ENCODE measurements at places on chromosomes 1 and 21.

DNA sequence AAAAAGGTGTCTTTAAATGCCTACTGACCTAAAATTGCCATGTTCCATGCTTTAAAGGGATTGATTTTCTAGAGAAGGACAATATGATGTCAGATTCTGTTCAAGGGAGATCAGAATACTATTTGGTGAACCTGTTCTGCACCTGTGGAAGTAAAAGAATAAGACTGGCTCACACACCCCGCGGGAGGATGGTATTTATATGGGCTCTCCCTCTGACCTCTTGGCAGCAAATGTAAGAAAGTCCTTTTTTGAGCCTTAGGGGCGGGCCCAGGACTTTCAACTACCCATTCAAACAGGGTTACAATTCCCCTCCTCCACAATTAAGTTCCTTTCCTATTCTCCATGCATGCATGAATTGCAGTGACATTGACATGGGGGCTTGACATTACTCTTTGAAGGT lies 42.1 kb downstream of the WASF2 start:
- no peak for DNase-seq

- peak; percentile 93 for DNase-seq
Measured at GRCh38 chr1:153985941-153986761, at the start of gene RAB13. Gene RAB13 (minus strand): TSS chr1:153986339. CDS start chr1:153986236, 103 bp downstream.

- DNase-seq = no peak
Measured at GRCh38 chr1:187042538-187042937, 213.8 kb downstream of the PLA2G4A start.

- peak; percentile 14 for DNase-seq
Measured at GRCh38 chr1:150173141-150173585, 23.4 kb downstream of the PLEKHO1 start.

- no peak for DNase-seq
Measured at GRCh38 chr1:188762166-188762743, 1715.4 kb downstream of the BRINP3 start.

DNA sequence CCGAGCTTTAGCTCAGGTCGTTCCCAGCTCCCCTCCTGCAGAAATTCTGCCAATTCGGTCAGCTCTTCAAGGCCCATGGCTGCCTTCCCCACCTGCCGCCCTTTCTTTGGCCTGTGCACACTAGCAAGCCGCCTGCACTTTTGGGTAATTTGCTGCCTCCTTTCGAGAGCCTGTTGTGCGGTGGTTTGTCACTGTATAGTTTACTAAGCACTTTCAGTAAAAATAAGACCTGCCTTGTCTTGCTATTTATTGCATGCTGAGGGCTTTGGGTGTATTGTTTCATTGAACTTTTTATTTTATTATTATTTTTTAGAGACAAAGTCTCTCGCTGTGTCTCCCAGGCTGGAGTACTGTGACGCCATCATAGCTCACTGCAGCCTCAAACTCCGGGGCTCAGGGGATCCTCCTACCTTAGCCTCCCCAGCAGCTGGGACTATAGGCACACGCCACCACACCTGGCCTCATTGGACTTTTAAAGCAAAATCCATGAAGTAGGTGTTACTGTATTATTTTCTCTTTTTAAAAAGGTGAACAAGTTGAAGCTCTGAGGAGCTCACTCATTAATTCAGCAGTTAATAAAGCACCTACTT lies 1.1 kb upstream of the FABP3 start:
- no peak for DNase-seq

- DNase-seq = peak; percentile 16
Measured at GRCh38 chr1:234745844-234746797, 136.1 kb upstream of the IRF2BP2 start.

- no peak for DNase-seq
Measured at GRCh38 chr1:16321176-16321867, 31.0 kb downstream of the FBXO42 start.

- no peak for DNase-seq
Measured at GRCh38 chr1:65658122-65658521, 134.6 kb upstream of the PDE4B start.

- DNase-seq = no peak
Measured at GRCh38 chr1:226908913-226909312, 31.2 kb upstream of the COQ8A start.

GRCh38 chr1:93437976-93438605 lies 9.8 kb upstream of the FNBP1L start:
- DNase-seq = peak; percentile 55

DNA sequence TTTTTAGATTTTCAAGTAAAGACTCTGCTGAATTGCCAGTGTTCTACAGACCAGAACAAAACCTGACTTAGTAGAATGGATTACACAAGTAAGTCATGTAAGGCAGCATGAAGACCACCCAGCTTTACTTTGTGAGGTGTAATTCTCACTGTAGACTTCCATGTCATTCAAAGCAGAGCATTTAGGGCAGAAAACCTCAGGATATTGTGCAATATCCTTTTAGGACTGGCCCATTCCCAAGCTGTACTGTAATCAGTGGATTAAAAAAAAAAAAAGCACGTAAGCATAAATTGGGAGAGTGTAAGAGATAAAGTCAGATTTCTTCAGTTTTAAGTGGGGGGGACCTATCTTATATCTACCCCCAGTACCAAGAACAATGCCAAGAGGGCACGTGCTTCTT lies 380.5 kb upstream of the PRMT6 start:
- DNase-seq = no peak

GRCh38 chr1:28246427-28246832 lies 10.5 kb downstream of the ATP5IF1 start:
- no peak for DNase-seq

GRCh38 chr1:102163799-102164198 lies 167.1 kb upstream of the OLFM3 start:
- DNase-seq = no peak

GRCh38 chr1:30923597-30923996 lies 15.0 kb upstream of the SDC3 start:
- no peak for DNase-seq

- DNase-seq = peak; percentile 15
Measured at GRCh38 chr1:58785442-58786058, 1.7 kb upstream of the JUN start.

DNA sequence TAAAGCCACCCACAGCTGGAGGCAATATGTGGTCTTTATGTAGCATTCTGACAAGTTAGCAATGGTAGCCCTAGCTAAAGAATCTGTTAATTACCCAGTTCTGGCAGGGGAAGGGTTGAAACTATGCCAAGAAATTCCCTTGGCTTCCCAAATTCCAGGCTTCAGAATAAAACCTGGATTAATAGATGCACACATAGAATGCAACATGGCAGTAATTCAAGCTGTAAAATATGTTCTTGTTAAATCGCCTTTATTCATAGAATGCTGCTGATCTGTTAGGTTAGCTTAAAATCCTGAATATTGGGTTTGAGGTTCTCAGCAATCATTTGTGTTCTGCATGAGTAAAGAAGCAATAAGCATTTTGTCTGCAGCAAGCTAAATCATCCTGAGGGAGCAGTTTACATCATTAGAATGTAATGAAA lies 80.1 kb downstream of the ZNF326 start:
- no peak for DNase-seq

GRCh38 chr1:219699870-219700269 lies 87.0 kb upstream of the ZC3H11B start:
- DNase-seq = no peak

GRCh38 chr1:115140442-115141144 lies 51.3 kb upstream of the TSPAN2 start:
- no peak for DNase-seq

GRCh38 chr1:220921498-220921897 lies 42.3 kb downstream of the HLX start:
- no peak for DNase-seq

- peak; percentile 85 for DNase-seq
Measured at GRCh38 chr1:6108937-6109614, 63.4 kb downstream of the KCNAB2 start.

GRCh38 chr1:234476172-234476571 lies 2.8 kb downstream of the TARBP1 start:
- no peak for DNase-seq

- no peak for DNase-seq
Measured at GRCh38 chr1:175274368-175274767, 81.8 kb upstream of the KIAA0040 start.

GRCh38 chr21:15559660-15560059 lies 170.1 kb upstream of the USP25 start:
- DNase-seq = no peak

- peak; percentile 20 for DNase-seq
Measured at GRCh38 chr1:76942549-76942948, 75.3 kb downstream of the ST6GALNAC5 start.

- no peak for DNase-seq
Measured at GRCh38 chr1:36093929-36094328, 5.2 kb downstream of the ADPRS start.

Data from AG08396 (cell line).